ENCODE measurements at places on chromosomes 13 and 19. TPM values are rescaled to one million over a fixed set of nuclear protein-coding genes. Genes with fewer than 3 reads are reported as not detected.
A peak's percentile ranks its signal among the peaks of the same experiment; 100 is the strongest.

DNA sequence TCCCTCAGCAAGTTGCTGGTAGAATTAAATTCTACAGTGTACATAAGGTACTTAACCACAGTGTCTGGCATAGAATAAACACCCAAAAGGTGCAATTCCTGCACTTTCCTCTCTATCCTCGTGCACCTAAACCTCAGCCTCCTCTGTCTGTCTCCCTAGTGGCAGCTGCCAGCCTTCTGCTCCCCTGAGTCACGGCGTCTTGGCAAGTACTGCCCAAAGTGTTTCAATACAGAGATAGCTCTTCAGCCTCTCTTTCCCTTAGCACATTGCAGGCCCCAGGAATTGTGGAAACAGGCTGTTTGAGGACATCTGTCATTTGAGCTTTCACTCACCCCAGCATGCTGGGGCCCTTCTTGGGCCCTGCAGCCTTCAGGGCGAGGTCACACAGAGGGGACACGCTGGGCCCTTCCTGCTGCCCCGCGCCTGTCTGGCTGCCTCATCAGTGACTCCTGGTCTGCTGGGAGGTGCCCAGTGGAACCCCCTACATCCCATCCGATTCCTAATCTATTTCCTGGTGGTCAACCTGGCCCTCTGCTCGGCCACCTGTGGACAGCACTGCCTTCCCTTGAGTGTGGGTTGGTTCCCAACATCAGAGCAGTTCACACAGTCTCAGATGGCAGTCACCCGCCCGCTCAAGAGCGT lies 19.3 kb downstream of the COL4A2 start:
- no peak for DNase-seq

GRCh38 chr13:38013676-38014075 lies 144.1 kb upstream of the TRPC4 start:
- DNase-seq: no peak

DNA sequence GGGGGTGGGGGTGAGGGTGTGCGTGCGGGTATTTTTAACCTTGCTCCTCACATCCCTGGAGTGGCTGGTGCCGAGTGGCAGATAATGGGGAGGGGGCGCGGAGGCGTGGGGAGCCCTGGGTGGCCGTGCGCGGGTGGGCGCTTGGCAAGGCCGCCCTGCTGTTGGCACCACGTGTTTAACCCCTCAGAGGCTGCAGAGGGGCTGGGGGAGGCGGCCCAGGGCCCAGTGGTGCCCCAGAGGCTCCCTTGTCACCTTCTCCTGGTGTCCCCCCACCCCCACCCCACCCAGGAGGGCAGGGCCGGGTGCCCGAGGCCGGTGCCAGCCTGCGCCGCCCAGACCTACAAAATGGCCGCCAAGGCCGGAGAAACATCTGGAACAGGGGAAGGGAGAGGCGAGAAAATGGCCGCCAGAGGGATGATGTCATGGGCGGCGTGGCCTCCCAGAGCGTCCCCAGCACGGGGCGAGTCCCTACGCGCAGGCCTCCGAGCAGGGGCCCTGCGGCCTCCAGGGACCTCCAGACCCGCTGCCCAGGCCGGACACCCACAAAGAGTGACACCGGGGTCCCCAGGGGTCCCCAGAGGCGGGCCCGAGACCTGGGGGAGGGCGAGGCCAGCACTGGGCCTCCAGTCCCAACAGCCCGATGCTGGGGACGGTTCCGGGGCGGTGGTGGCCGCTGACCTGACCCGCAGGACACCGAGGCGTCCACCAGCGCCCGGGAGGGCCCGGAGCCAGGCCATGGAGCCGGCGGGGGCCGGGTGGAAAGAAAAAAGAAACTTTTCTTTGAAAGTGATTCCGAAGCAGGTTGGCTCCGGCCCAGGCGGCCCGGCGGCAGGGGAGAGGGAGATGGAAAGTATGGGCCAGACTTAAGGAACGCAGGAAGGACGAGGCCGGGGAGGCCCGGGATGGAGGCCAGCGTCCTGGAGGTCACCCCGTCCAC lies 38.2 kb downstream of the NFIC start:
- peak; percentile 92 for DNase-seq

DNA sequence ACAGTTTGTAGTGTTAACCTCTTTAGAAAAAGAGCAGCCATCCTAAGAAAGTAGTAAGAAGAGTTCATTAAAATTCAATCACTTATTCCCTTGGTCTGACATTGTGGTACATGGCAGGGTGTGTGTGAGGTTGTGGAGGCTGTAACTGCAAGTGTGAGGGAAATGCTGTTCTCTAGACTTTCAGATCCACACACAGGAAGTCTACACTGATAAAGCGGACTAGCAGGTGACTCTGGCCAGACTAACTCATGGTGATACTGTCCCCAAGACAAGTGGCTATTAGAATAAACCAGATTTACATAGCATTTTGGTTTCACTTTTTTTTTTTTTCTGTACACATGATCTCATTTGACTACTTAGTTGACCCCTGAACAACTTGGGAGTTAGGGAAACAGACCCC lies 10.0 kb downstream of the MTIF3 start:
- no peak for DNase-seq

DNA sequence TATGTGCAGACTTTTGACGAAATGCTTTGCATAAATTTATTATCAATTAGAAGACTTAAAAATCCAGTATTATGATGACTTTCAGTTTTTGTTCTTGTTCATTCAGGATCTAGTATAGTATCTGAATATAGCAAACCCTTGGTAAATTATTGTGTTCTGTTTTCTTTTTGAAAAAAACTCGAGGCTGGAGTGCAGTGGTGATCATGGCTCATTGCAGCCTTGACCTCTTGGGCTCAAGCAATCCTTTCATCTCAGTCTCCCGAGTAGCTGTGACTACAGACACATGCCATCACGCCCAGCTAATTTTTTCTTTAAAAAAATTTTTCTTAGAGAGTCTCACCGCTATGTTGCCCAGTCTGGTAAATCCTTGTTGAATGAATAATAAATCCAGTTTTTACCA lies 4.6 kb downstream of the FARP1 start:
- DNase-seq: no peak

DNA sequence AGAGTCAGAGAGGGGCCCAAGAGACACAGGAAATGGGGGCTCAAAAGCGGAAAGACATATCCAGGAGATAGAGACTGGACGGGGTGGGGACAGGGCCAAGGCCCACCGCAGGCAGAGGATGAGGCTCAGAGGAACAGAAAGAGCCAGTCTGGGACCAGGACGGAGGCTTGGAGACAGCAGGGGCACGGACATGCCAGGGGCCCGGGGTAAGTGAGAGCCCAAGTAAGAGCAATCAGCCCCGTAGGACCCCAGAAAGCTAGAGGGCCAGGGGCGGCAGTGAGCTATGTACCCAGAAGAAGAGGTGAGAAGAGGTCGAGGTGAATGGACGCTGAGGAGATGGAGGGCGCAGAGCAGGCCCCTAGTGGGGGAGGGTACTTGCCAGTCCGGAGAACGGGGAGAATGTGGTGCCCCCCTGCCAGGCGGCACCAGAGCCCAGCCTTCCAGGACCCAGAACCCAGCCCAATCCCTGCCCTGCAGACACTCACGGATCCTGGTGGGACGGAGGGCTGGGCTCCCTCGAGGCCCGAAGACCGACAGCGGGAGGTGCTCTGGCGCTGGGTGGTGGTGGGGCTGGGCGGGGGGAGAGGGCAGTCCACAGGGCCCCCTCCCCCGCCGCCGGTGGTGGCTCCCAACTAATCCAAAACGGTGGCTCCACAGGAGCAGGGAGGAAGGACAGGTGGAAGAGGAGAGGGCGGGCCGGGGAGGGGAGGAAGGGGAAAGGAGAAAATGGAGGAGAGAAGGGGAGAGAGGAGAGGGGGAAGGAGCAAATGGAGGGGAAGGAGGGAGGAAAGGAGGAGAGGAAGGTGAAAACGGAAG lies 1.0 kb downstream of the GRIK5 start:
- DNase-seq: no peak

DNA sequence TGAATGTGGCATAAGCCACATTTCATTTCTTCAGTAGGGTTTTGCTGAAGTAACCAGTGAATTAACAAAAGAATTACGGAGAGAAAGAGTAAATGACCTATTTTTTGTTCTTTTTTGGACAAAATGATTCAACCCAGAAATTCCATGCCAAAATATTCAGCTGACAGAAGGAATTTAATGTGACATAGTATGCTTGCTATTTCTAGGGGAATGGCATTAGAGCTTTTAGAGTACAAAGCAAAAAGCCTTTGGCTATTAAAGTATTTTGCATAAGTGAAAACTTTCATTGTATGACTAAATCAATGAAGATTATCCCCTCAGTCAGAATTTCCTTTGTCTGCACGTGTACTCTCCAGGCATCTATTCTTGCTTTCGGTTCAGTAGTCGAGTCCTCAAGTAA lies 465.3 kb downstream of the COG6 start:
- DNase-seq: no peak

- DNase-seq: no peak
Observed at GRCh38 chr13:48429886-48430285, 17.0 kb upstream of the LPAR6 start.

- no peak for DNase-seq
Observed at GRCh38 chr19:29018542-29018941, 194.4 kb downstream of the UQCRFS1 start.

- DNase-seq: no peak
Observed at GRCh38 chr13:77359171-77359570, 32.3 kb upstream of the MYCBP2 start.

DNA sequence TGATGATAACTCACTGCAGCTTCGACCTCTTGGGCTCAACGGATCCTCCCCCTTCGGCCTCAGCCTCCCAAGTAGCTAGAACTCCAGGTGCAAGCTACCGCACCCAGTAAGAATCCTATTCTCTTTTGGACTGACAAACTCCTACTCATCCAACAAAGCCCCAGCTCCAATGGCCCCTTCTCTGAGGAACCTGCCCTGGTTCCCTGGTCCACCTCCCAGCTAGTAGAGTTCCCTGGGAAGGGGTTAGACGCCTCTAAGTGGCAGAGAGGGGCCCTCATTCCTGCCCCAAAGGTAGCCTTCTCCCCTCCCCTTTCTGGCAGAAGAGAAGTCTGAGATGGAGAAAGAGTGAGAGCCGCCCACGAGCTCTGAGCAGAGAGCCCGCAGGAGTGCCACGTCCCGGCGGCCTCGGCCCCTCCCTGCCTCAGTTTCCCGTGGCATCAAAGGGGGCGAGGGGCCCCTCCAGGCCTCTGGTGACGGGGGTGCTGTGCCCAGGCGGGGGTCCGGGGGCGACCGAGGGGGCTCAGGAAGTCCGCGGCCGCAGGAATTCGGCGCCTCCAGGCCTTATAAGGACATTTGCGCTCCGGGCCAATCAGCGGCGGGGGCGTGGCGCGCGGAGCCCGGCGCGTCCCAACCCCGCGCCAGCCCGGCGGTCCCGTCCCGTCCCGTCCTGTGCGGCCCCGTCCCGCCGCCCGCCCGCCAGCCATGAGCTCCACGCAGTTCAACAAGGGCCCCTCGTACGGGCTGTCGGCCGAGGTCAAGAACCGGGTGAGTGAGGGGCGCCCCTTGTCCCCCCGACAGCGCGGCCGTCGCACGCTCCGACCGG lies at the start of gene CNN2:
Gene CNN2 (plus strand): TSS at position 649 of the 823 bp plus-strand sequence. CDS start 54 bp downstream, at position 703.
- peak; percentile 84 for DNase-seq

GRCh38 chr19:46878613-46879375 lies 18.0 kb downstream of the ARHGAP35 start:
- DNase-seq: no peak

GRCh38 chr13:40113643-40114304 lies 458.3 kb downstream of the COG6 start:
- DNase-seq: no peak

DNA sequence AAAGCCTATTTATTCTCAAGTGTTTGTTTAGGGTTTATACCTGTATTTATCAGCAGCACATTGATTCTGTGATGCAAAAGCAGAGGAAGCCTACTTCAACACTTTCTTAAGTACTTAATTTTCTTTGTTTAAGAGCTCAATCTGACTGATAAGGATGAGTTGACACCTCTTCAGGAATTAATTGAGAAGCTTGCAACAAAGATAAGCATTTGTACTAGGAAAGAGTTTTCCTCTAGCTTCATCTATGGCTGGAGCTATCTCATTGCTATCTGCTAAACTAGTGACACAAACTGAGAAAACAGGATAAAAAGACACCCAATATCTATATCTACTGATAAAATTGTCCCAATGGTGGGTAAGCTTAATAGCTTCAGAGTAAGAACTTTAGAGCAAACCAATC lies 170.1 kb upstream of the SLITRK6 start:
- no peak for DNase-seq

GRCh38 chr13:112658808-112659207 lies 31.0 kb upstream of the ATP11A start:
- DNase-seq: no peak

- DNase-seq: no peak
Observed at GRCh38 chr13:27968316-27969081, 616 bp downstream of the CDX2 start.

- DNase-seq: no peak
Observed at GRCh38 chr13:46173656-46174055, 8.3 kb downstream of the LCP1 start.

GRCh38 chr19:58059003-58059670 lies at the start of gene ZNF135:
TSS of gene ZNF135 (plus strand) at chr19:58059282. CDS start at chr19:58060003, 721 bp downstream.
- DNase-seq: peak; percentile 95

DNA sequence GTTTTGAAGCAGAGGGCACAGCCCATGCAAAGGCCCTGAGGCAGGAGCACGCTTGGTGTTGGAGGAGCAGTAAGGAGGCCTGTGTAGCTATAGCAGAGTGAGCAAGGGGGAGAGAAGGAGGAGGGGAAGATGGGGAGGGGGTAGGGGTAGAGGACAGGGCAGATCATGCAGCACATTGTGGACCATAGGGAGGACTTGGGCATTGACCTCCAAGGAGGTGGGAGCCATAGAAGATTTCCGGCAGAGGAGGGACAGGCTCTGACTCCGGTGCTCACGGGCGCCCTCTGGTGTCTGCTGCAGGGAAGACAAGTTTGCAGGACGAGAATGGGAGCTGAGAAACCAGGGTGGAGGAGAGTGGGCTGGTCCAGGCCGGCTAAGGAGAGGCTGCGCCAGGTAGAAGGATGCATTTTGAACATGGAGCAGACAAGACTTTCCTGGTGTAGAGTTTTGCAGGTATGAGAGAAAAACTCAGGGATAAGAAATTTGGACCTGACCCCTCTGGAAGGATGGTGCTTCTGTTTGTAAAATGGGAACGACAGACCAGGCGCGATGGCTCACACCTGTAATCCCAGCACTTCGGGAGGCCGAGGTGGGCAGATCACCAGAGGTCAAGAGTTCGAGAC lies 13.7 kb upstream of the CREB3L3 start:
- peak; percentile 73 for DNase-seq

The ZNF43 gene
- polyA plus RNA-seq: 12.5 TPM

The CGB1 gene
- polyA plus RNA-seq: not detected

The ZNF429 gene
- polyA plus RNA-seq: 10.9 TPM

The VSTM2B gene
- not detected for polyA plus RNA-seq

The RPS16 gene
- 7,403 TPM for polyA plus RNA-seq

The ZNF544 gene
- 16.8 TPM for polyA plus RNA-seq

The KIR2DL1 gene
- polyA plus RNA-seq: 0.12 TPM

The CACNG8 gene
- 0.13 TPM for polyA plus RNA-seq

The IGFL3 gene
- polyA plus RNA-seq: not detected

Measured in ovary (tissue), 10 donors.